CD4-positive, CD25-positive, alpha-beta regulatory T cell (primary cell): ENCODE measurements at places on chromosomes 3 and 15.

GRCh38 chr3:40043444-40043755, 234.0 kb downstream of the MYRIP start:
- no peak for DNase-seq

DNA sequence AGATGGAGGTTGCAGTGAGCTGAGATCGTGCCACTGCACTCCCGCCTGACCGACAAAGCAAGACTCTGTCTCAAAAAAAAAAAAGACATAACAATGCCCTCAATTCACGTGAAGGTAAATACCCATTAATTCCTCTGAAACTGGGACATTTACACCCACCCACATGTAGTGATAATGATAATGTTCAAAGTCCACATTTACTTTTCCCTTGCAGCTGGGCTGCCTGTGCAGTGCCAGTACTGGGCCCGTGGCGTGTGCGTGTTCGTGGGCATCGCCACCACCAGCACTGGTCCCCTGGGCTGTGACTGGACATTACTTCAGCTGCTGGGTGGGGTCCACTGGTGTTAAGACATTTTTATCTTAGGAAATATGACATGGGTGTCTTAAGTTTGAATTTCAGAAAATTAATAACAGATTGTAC, 123.6 kb downstream of the SLC25A26 start:
- no peak for DNase-seq

DNA sequence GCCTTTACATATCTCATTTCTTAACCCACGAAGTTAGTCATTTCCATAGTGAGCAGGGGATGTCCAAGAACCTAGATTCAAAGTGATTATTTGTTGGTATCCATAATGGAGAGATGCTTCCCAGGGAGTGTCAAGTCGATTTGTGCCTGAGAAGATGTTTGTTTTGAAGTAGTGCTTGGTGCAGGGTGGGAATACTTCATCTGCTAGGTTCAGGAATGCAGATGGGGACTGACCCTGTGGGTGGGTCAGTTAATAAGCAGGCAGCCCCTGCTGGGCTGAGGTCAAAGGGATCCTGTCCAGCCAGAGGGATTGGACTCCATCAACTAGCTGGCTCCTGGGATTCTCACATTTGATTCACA, 44.1 kb upstream of the VILL start:
- DNase-seq = no peak

DNA sequence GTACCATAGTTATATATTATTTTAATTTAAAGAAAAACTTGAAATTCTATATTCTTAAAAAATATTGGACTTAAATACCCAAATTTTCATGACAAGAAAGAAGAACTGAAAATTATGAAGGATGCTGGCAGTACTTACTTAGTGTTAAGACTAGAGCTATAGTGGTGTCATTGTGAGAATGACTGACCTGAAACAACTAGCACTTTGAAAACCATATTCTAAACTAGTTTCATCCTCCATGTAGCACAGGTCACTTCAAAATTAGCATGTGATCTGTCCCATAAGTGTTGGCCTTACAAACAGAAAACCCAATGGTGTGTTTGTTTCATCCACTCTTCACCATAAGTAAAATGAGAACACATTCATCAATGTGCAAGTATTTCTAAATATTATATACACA, 208.6 kb downstream of the ZIC4 start:
- DNase-seq = no peak

- DNase-seq = no peak
These were observed 277.5 kb upstream of the RGMA start for GRCh38 chr15:93366387-93367100.
